Stimulated activated CD8-positive, alpha-beta memory T cell treated with anti-CD3 and anti-CD28 coated beads, Interleukin-2, amount 100 ng/mL, for 1 hour (primary cell): ENCODE measurements at places on chromosomes 3 and 15.

- DNase-seq, result no peak
These were observed 70.4 kb upstream of the ATP11B start for GRCh38 chr3:182722907-182723306.

DNA sequence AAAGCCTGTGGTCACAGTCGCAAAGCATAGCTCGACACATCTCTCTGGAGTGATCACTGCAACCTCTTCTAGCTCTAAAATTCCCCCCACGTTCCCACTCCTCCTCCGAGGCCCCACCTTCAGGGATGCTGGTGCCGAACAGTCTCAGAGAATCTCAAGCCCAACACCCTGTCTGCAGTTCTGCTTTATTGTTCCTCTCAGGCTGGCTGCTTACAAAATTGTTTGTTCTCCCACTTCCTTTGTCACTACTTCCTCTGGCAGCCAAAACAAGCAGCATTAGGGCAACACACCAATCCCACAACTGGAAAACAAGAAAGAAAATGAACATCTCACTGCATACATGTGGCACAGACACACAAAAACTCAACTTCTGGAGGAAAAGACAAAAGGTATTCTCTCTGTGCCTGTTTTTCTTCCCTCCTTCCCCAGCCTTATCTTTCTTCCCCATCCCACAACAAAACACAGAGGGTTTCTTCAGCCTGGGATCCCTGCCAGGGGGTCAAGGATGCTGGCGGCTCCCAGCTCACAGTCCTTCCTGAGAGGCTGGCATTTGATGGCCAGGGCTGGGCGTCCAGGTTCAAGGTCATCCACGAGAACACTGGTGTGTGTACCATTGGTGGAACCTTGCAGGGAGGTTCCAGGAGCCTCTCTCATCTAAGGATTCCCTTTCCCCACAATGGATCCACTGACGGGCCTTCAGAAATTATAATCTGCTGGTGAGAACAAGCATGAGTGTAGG, 108.4 kb downstream of the TMCO5A start:
- no peak for DNase-seq

DNA sequence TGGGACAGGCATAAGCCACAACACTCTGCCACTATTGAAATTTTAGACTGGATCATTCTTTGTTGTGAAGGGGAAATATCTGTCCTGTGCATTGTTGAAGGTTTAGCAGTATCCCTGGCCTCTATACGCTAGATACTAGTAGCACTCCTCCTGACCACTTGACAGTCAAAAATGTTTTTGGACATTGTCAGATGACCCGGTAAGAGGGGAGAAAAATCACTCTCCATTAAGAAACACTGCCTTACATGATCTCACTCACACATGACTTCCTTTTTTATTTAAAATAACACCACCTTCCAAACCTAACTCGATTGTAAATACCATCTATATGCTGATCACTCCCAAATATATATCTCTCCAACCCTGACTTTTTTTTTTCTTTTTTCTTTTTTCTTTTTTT, 15.3 kb upstream of the HLTF start:
- DNase-seq, result no peak

- no peak for DNase-seq
These were observed 187.3 kb upstream of the ZNF385D start for GRCh38 chr3:21938267-21938681.

GRCh38 chr3:23421811-23422516, 218.8 kb downstream of the UBE2E2 start:
- no peak for DNase-seq

DNA sequence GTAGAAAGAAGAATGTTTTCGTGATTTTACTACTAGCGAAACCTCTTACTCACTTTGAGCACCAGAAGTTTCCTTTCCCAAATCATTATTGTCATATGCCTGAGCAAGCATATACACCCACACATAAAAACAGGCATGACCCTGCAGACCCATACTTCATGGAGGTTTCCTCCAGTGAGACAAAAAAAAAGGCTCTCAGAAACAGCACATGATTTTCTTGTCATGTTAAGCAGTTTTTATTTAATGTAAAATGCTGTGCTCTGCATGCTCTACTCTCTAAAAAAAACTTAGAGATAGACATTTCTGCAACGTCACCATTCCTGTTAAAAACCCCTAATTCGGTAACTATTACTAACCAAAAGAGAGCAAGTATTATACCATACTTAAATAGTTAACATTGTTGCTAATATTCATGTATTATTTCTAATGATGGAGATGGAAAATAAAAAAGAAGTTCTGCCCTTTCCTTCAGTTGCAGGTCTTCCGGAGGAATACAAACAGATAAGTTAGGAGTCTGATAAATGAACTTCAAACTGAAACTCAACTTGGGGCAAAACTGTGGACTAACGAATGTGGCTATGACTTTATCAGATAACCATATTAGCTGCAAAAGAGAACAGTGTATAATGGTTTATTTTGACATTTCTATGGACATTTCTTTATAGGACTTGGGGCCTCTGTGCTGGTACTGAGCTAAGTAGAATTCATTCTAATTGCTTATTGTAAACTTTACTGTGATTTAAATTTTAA, 15.9 kb downstream of the CD200R1 start:
- no peak for DNase-seq

GRCh38 chr15:28881170-28881569, 4.6 kb upstream of the APBA2 start:
- DNase-seq, result no peak

- DNase-seq, result no peak
These were observed 3.0 kb downstream of the ADAMTS9 start for GRCh38 chr3:64684715-64685261.
